GM12891 (cell line): ENCODE measurements at places on chromosomes 7 and 10.

GRCh38 chr10:34407324-34407805, 407.7 kb downstream of the PARD3 start:
- DNase-seq: no peak

- no peak for DNase-seq
These were observed 56.6 kb upstream of the LAMB1 start for GRCh38 chr7:108059526-108059925.

DNA sequence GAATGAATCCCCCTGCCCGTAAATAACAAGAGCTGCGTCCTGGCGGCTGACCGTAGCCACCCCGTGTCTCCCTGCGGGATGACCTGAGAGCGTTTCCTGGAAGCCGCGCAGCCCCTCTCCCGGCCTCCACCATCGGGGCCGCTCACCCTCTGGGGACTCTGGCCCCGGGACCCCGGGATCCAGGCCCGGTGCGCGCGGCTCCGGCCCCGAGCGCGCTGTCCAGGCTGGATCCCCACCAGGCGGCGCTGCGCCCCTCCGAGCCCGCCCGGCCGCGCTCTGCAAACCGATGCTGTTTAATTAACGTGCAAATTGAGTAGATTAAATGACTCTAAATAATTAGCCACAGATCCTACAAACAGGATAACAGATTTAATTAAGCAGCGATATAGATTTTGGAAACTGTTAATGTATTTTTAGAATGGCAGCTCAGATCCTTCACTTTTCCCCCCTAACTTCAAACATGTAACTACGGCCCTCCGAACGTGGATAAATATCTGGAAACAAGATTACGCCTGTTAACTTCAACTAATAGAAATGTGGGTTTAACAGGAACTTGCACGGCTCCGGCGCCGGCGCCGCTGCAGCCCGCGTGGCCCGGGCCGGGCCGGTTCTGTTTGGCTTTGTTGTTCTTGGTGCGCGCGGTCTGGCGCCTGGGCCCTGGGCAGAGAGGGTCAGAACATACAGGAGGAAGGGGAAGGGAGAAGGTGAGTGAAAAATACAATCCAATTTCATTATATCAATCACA, 7.1 kb upstream of the UNCX start:
- DNase-seq: peak; percentile 75

- DNase-seq: no peak
These were observed 114.2 kb downstream of the PPP1R3A start for GRCh38 chr7:113804475-113805095.

- DNase-seq: no peak
These were observed 178.1 kb downstream of the TMEM178B start for GRCh38 chr7:141251957-141252356.

DNA sequence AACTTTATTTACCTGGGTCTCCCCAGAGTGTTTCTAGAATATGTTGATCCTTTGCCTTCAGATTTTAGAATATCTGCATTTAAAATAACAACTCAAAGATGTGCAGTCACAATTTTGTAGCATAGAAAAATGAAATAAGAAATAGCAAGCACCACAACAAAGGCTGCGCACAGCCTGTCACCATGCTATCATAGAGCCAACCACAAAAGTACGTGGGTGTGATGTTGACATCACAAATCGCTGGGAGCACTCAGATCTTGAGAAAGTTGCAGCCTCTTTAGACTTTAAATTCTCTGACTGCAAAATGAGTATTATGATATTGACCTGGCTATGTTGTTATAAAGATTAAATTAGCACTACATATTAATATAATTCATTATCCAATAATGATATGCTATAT, 177.9 kb downstream of the TNS3 start:
- DNase-seq: no peak

GRCh38 chr10:29472301-29473086, 162.3 kb downstream of the SVIL start:
- no peak for DNase-seq

DNA sequence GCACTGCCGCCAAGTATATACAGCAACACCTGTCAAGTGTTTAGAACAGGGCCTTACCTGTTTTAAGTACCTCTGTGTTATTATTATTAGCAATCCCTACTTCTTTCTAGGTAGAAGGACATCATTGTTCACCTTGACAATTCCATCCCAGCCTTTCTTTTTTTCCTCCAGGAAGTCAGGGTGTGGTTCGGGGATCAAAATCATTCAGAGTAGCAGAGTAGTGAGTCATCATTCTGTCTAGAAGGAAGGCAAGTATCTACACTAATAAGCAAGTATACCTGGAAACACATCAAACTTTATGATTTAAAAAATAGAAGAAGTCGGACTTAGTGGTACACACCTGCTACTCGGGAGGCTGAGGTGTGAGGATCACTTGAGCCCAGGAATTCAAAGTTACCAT, 25.5 kb upstream of the CAPZA2 start:
- no peak for DNase-seq

- no peak for DNase-seq
These were observed 668.2 kb downstream of the KCNMA1 start for GRCh38 chr10:76969366-76969948.

- no peak for DNase-seq
These were observed 22.8 kb downstream of the PTTG1IP2 start for GRCh38 chr7:90492250-90492649.
